ENCODE measurements at places on chromosomes 4 and X.

DNA sequence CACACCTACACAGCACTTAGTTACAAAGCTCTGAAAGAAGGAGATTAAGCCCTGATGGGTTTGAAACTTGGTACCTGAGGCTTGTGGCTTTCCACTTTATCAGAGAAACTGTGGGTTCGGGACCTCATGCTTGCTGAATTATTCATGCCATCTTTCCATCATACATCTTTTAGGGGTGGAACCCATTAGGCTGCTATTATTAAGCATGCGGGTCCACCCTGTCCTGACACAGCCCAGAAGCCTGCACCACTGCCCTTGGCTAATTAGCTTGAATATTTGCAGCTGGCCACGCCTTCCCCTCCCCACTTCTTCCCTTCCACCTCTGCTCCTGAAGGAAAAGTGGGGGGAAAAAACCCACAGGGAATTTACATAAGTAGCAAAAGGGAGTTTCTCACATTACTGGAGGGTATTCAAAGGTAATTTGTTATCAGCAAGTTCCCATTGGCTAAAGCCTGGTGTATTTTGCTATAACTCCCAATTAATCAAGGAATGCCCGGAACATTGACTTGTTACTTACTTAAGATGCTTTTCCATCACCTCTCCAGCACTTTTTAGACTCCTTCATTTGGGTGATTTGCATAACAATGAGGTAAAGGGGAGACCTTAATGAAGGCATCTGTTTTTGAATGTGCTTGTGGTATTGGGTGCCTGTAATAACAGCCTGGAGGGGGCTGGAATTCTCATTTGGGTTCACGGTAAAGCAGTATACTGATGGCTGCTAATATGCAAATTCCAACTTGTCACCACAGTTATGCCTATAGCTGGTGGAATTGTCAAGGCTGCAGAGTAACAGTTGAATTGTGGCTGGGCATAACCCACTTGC, 231.7 kb upstream of the GATB start:
- DNase-seq: no peak

- peak; percentile 59 for DNase-seq
Observed at GRCh38 chr4:173573286-173573685, 43.3 kb upstream of the HAND2 start.

- no peak for DNase-seq
Observed at GRCh38 chr4:138671606-138672084, 343.9 kb upstream of the NOCT start.

DNA sequence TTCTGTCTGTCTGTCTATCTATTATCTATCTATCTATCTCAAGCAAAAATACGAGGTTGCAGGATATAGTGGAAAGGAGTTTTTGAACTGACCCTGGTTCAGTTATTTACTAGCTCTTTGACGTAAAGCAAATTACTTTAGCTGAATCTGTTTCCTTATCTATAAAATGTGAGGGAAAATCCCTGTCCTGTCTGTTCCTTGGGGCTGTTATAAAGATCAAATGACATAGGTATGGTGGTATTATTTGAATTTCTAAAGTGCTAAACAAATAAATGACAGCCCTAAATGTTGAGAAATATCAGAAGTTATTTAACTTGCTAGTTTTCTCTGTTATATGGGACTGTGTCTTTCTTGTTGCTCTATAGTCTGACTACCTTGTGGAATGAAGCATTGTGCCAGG, 55.0 kb downstream of the MAGEC1 start:
- DNase-seq: no peak

DNA sequence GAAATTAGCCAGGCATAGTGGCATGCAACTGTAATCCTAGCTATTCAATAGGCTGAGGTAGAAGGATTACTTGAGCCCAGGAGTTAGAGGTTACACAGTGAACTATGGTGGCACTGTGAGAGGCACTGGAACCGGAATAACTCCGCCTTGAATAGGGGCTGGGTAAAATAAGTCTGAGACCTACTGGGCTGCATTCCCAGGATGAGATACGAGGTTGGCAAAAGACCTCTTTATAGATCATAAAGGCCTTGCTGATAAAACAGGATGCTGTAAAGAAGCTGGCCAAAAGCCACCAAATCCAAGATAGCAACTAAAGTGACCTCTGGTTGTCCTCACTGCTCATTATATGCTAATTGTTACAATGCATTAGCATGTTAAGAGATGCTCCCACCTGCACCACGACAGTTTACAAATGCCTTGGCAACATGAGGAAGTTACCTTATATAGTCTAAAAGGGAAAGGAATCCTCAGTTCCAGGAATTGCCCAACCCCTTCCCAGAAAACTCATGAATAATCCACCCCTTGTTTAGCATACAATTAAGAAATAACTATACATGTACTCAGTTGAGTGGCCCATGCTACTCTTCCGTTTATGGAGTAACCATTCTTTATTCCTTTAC, 88.6 kb downstream of the CENPC start:
- no peak for DNase-seq

GRCh38 chr4:148443512-148444295, 1.5 kb upstream of the NR3C2 start:
- no peak for DNase-seq

GRCh38 chr4:37715889-37716402, 29.8 kb upstream of the RELL1 start:
- peak; percentile 80 for DNase-seq

GRCh38 chr4:54581807-54582206, 76.0 kb upstream of the KIT start:
- no peak for DNase-seq

GRCh38 chr4:5712517-5712916, 1.5 kb downstream of the EVC start:
- peak; percentile 96 for DNase-seq

DNA sequence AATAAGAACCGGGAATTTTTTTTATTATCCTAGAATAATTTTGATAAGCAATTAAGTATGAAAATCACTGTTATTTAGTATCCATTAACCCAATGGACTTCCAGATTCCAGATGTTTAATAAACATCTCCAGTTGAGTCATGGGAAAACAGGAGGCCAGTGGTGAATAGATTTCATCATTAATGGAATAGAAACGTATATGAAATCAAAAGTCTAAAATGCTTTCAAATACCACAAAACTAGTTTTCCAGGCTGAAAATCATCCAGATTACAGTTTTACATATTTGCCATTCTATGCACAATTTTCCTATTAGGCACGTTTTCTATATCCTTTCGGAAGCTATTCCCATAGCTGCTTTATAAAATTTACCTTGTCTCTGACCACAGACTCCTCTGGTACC, 35.0 kb downstream of the IRF2 start:
- DNase-seq: no peak

DNA sequence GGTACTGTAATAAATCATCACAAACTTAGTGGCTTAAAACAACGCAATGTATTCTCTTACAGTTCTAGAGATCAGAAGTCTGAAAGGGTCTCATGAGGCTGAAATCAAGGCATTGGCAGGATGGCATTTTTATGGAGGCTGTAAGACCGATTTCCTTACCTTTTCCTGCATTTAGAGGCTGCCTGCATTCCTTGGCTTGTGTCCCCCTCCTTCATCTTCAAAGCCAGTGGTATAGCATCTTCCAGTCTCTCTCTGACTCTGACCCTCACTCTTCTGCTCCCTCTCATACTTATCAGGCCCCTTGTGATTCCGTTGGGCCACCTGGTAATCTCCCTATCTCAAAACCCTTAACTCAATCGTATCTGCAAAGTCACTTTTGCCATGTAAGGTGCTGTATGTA, 258.2 kb upstream of the JADE1 start:
- no peak for DNase-seq

DNA sequence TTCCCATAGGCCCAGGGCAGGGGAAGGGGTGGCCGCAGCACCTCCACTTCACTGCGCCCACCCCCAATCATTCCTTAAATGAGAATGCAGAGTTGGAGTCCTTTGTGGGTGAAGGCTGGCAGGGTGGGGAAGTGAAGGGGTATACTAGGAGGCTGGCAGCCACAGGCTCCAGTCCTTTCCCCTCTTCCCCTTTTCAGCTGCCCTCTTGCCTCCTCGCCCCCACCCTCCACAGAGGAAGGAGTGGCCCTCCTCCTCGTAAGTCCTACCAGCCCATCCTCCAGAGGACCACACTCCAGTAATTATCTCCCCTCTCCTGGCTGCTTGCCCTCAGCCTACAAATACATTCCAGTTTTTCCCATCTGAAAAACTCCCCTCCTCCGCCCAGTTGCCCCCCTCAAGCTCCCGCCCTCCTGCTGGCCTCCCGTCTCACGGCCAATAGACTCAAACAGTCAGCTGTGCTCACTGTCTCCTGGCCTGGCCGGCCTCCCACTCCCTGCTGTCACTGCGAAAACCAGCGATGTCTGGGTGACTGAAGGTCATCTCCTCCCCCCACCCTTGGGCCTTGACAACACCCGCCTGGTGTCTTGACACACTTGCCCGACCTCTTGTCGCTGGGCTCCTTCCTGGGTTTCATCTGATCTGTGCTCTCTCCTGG, 38.8 kb downstream of the EFNB1 start:
- no peak for DNase-seq

- no peak for DNase-seq
Observed at GRCh38 chrX:68930542-68931317, 101.9 kb downstream of the EFNB1 start.

GRCh38 chr4:40878548-40879055, 128.8 kb downstream of the NSUN7 start:
- no peak for DNase-seq

DNA sequence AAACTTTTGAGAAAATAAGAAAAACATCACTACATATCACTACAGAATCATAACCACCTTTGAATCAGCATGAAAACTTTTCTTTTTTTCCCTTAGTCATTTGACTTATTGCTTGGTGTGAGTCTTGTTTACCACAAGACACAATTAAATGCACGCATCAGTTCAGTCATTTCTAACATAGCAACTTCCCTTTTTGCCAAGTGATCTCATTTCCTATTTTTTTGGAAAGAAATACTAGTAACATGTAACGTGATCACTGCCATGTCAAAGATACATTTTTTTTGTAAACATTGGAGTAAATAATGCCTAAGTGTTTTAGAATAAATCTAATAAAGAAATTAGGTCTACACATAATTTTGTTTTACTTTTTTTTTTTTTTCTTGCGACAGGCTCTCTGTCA, 5.1 kb upstream of the CXCL8 start:
- peak; percentile 90 for DNase-seq

DNA sequence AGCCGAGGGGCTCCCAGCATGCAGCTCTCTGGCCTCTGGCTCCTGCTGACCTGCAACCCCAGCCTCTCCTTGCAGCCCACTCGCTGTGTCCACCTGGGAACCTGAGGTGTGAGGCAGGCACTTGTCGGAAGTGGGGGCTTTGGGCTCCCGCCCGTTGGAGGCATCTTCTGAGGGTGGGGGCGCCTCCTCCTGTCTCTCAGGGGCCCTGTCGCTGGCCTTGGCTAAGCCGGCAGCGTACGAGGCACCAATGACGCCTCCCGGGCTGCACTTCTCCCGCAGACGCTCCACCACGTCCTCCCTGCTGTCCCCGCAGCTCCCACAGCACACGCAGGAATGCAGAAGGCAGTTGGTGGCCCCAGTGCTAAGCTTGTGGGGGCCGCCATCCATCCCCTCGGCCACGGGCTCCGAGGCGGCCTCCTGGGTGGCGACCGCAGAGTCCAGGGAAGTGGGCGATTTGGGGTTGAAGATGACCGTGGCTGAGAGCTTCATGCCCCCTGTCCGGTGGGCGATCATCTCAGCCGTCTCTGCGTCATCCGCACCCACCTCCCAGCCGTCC, 42.5 kb upstream of the MXD4 start:
- no peak for DNase-seq

GRCh38 chr4:6539009-6539764, 35.8 kb upstream of the MAN2B2 start:
- DNase-seq: no peak

DNA sequence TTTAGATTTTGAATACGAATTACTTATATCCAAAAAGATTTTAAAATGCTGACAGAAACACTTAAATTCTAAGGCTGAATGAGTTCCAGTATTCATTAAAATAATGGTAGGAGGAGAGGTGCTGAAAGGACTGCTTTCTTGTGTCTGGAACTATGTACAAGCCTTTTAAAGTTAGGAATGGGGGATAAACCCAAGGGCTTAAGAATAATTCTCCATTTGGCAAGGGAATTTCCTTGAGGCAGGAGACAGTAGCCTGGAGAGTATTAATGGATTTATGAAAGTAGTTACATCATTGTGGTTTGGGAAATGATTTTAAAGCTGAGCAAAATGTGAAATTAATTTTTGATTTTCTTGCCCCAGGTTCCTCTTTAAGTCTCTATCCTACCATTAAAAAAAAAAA, 266.5 kb upstream of the KCNIP4 start:
- no peak for DNase-seq

- peak; percentile 45 for DNase-seq
Observed at GRCh38 chr4:186201535-186202230, 10.3 kb downstream of the CYP4V2 start.

GRCh38 chrX:65576160-65576559, 41.6 kb upstream of the LAS1L start:
- DNase-seq: no peak

GRCh38 chr4:23877758-23878229, 12.1 kb downstream of the PPARGC1A start:
- peak; percentile 43 for DNase-seq

DNA sequence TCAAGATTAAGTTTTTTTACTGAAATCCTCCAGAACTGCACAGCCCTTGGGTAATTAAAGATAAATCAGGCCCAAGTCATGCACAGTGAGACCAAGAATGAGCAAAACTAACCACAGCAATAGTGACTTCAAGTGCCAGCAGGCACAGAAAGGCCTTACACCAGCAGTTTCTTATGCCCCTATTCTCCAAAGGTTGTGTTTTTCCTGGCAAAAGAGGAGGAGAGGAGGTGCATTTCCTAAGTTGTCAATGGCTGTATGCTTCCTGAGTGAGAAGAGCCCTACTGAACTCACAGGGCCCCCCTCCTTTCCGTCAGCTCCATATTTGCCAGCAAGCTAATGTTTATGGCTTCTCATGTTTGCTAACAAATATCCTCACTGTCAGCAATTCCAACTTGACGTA, 418.7 kb upstream of the INTU start:
- DNase-seq: no peak

DNA sequence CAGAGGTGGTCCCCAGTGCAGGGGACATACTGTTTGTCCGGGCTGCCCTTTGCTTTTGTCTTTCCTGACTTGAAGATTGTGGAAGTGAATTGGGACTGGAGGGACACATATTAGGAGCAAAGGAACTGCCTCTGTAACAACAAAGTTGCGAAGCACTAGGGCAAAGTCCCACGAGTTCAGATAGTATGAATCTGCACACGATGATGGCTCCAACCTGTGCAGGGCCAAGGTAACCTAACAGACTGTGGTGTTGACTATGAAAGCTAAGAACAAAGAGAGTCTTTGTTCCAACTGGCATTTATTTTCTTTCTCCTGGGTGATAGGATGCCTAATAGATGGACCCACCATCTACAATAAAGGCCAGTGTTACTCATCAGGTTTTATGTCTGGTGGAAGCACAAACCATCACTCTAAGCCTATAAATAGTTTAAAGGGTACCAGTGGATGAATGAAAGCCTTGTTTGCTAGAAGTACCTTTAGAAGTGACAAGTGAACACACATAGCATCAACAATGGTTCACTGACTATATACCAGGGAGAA, 71.8 kb downstream of the TMA16 start:
- DNase-seq: no peak

- no peak for DNase-seq
Observed at GRCh38 chr4:152665691-152666395, 14.0 kb downstream of the TMEM154 start.
